Transverse colon (tissue), 4 donors: ENCODE measurements at places on chromosomes 12 and 14.
A peak's percentile ranks its signal among the peaks of the same experiment; 100 is the strongest.

- no peaks in the 10 kb centered on the region for H3K27me3 ChIP-seq
- no peak overlapping the region for H3K4me3 ChIP-seq
- no peaks in the 10 kb centered on the region for H3K4me1 ChIP-seq
- no peak overlapping the region for H3K27ac ChIP-seq
Observed at GRCh38 chr12:121005346-121005815, 10.9 kb downstream of the C12orf43 start.

- no peaks in the 10 kb centered on the region for H3K4me1 ChIP-seq
- no peak overlapping the region for H3K4me3 ChIP-seq
- no peaks in the 10 kb centered on the region for H3K27me3 ChIP-seq
Observed at GRCh38 chr14:79745046-79745445, 466.3 kb downstream of the DIO2 start.

- H3K36me3 ChIP-seq, result no peaks in the 10 kb centered on the region
- peak overlapping the region; percentile 78 for H3K27ac ChIP-seq
- H3K4me1 ChIP-seq, result peaks cover 16% of the 10 kb centered on the region
- H3K4me3 ChIP-seq, result no peak overlapping the region
- peaks cover 34% of the 10 kb centered on the region for H3K27me3 ChIP-seq
Observed at GRCh38 chr14:61320806-61321384, 484 bp upstream of the PRKCH start.

DNA sequence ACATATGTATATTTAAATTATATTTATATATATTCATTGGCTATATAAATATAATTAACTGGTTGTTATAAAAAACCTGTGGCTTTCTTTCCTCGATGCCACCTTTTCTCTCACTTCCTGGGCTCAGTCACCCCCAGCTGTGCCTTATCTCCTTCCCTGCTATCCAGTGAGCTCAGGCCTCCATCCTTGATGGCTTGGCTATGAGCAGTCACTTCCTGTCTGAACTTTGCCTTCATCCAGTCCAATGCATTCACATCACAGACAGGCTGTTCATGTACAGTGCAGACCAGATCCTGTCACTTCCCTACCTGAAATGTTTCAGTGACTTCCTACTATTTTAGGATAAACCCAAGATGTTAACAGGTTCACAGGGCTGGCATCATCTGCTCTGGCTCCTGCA lies 115.3 kb upstream of the PRB2 start:
- H3K36me3 ChIP-seq, result no peaks in the 10 kb centered on the region
- no peaks in the 10 kb centered on the region for H3K27me3 ChIP-seq
- DNase-seq, result no peak

DNA sequence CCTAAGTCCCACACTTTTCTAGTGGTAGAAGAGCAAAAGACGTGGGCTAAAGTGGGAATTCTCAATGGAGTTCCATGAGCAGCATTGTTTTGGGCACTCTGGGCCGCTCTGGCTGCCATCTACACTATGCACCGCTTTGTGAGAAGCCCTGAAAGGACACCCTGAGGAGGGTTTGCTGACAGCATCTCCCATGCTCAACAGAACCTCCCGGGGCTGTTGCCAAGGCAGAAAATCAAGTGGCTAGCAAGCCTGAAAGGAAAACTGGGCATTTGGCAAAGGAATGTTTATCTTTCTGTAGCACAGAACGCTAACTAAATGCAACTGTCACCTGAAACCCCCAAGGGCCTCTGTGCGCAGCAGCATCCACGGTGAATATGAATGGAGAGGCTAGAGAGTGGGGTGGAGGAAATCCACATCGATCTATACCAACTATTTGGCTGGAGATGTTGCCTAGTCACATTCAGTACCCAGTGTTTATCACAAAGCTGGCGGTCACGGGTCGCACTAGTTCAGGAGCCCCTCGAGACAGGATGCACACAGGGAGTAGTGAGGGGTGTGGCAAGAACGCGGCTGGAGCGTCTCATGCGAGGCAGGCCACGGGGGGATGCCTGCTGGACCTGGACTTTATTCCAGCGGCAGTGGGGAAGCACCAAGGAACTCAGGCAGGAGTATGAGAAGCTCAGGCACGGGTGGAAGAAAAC lies 14.2 kb downstream of the APPL2 start:
- no peaks in the 10 kb centered on the region for H3K36me3 ChIP-seq
- peaks cover 37% of the 10 kb centered on the region for H3K4me1 ChIP-seq

- no peak overlapping the region for H3K4me3 ChIP-seq
- H3K4me1 ChIP-seq, result peaks cover 33% of the 10 kb centered on the region
- no peak overlapping the region for H3K27ac ChIP-seq
- DNase-seq, result no peak
- H3K27me3 ChIP-seq, result no peaks in the 10 kb centered on the region
Observed at GRCh38 chr12:1719139-1719538, 28.3 kb downstream of the ADIPOR2 start.

- no peak overlapping the region for H3K27ac ChIP-seq
- H3K4me3 ChIP-seq, result no peak overlapping the region
- DNase-seq, result no peak
- no peaks in the 10 kb centered on the region for H3K36me3 ChIP-seq
Observed at GRCh38 chr14:55877942-55878341, 240.3 kb upstream of the PELI2 start.

- no peaks in the 10 kb centered on the region for H3K4me1 ChIP-seq
- H3K36me3 ChIP-seq, result no peaks in the 10 kb centered on the region
Observed at GRCh38 chr12:100348657-100349454, 8.0 kb upstream of the SLC17A8 start.

GRCh38 chr12:106315523-106315922 lies 13.0 kb downstream of the TCP11L2 start:
- no peaks in the 10 kb centered on the region for H3K36me3 ChIP-seq
- H3K27ac ChIP-seq, result no peak overlapping the region
- H3K4me1 ChIP-seq, result peaks cover 7% of the 10 kb centered on the region

DNA sequence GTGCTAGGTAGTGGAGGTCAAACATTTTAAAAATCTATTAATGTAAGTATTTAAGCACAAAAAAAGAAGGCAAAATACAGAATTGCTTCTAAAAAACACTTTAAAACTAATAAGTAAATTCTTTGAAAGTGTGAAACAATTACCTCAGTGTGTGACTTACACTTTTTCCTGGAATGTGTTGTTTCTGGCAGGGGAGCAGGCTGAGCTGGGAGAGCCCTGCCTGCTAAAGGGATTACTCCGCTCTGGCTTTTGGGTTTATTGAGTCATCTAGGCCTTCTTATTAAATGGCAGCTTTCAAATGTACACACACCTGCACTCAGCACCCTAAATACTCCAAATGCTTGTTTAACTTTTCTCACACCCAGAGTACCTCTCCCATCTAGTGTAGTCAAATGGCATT lies 279.8 kb downstream of the AKAP6 start:
- H3K4me3 ChIP-seq, result no peak overlapping the region
- H3K36me3 ChIP-seq, result no peaks in the 10 kb centered on the region
- H3K27ac ChIP-seq, result no peak overlapping the region

DNA sequence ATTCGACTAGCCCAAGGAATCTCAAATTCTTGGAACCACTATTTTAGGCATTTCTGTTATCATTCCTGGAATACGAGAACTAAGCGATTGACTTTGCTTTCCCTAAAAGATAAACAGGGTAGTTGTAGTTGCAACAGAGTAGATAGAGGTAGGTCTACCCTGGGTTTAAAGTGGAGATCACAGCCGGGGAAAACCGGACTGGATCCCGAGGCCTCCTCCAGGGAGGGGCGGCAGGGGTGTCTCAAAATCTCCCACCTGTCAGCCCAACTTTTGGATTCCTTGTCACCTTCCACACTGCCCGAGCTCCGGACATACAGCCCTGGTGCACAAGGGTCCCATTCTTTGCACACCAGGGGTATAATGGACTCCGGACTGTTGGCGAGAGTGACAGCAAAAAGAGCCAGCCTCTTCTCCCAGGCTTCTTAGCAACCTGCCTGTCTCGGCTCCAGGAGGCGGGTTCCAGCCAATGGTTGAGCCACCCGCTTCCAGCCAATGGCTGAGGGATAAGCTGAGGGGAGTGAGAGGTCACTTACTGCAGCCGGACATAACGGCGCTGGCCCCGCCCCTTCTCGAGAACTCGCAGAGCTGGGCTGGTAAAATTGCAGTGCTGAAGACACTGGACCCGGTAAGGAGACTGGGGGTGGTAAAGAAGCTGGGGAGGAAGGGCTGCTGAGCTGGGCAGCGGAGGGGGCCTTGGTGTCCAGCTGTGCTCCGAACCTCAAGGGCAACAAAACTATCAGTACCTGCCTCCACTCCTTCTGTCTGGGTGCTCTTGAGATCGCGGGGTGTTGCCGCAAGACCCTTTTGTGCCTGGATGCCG lies at the start of gene SUOX:
TSS of gene SUOX (plus strand) at position 562 of the 820 bp plus-strand sequence. CDS start 4,946 bp downstream, outside the sequence.
- H3K27ac ChIP-seq, result peak within 1 kb of the TSS; percentile 92
- no peaks in the 10 kb centered on the region for H3K27me3 ChIP-seq
- peaks cover 25% of the 10 kb centered on the region for H3K36me3 ChIP-seq
- peak; percentile 97 for DNase-seq
- H3K4me1 ChIP-seq, result peaks cover 20% of the 10 kb centered on the region
- H3K4me3 ChIP-seq, result peak within 1 kb of the TSS; percentile 67

DNA sequence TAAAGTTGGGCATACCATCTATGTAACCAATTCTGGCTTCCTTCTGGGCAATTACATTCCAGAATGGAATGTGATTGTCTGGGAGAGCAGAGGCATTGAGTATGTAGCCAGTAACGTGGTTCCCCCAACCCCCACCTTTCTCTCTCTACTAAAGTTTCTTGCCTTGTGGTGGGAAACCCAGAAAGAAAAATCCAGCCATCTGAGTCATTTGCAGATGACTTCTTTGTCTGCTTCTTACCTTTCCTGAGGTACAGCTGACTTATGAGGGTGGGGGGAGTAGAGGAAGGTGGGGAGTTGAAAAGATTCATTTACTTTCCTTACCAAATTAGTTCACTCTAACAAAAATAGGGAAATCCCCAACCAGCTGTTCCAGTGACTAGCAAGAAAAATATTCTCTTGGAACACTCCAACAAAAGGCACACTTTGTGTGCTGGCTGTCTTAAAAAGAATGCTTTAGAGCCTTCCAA lies 112.1 kb upstream of the FRMD6 start:
- H3K4me1 ChIP-seq, result no peaks in the 10 kb centered on the region
- no peak overlapping the region for H3K27ac ChIP-seq
- no peak overlapping the region for H3K4me3 ChIP-seq
- DNase-seq, result no peak

- no peak for DNase-seq
- peak overlapping the region; percentile 25 for H3K27ac ChIP-seq
- no peaks in the 10 kb centered on the region for H3K36me3 ChIP-seq
- no peaks in the 10 kb centered on the region for H3K4me1 ChIP-seq
Observed at GRCh38 chr12:7542813-7543212, 39.2 kb upstream of the CD163 start.

- H3K36me3 ChIP-seq, result no peaks in the 10 kb centered on the region
- H3K4me1 ChIP-seq, result no peaks in the 10 kb centered on the region
- H3K27ac ChIP-seq, result no peak overlapping the region
- H3K4me3 ChIP-seq, result no peak overlapping the region
- no peak for DNase-seq
Observed at GRCh38 chr12:92088805-92089204, 56.8 kb downstream of the BTG1 start.

GRCh38 chr12:120884644-120885043 lies 19.5 kb downstream of the SPPL3 start:
- H3K4me1 ChIP-seq, result peaks cover 7% of the 10 kb centered on the region
- DNase-seq, result no peak
- H3K27me3 ChIP-seq, result no peaks in the 10 kb centered on the region
- no peak overlapping the region for H3K27ac ChIP-seq
- H3K36me3 ChIP-seq, result no peaks in the 10 kb centered on the region

- DNase-seq, result no peak
- H3K27ac ChIP-seq, result peak overlapping the region; percentile 68
- H3K4me1 ChIP-seq, result peaks cover 57% of the 10 kb centered on the region
- no peaks in the 10 kb centered on the region for H3K36me3 ChIP-seq
- H3K27me3 ChIP-seq, result no peaks in the 10 kb centered on the region
- no peak overlapping the region for H3K4me3 ChIP-seq
Observed at GRCh38 chr14:101877766-101878165, 86.6 kb upstream of the DYNC1H1 start.

DNA sequence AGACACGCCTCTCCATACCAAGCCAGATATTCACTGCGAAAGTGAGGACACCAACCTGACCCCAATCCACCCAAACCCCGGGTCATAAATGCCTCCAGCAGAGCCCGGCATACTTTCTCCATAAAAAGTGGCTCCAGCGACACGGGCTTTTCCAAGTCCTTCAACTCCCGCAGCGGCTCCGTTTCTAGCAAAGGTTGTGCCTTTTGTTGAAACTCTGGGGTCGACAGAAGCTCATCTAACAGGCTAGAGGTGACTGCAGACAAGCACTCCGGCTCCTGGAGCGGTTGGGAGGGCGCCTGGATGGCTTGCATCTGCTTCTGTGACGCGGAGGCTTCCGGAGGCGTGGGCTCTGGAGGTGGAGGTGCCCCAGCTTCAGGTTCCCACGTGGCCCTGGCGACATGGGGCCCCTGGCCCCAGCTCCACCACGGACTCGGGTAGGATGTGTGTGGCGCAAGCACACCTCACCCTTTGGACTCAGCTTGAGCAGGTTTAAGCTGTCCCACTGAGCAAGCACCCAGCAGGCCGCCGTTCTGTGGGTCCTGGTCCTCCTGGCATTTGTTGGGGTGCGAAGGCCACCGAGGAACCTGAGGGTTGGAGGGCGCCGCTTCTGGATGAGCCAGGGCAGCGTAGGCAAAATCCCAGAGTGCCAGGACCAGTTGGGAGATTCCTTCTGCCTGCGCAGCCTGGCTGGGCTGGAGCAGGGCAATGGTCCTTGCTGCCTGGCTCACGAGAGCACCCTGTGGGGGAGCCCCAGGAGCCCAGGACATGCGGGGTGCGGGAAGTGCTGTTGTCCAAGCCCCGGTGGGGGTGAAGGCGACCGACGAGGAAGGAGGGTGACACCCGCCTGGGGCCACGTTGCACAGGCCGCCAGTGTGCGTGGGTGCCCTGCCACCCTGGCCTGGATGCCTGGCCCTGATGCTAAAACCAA lies 186.3 kb downstream of the ALG10 start:
- no peak overlapping the region for H3K4me3 ChIP-seq
- H3K27ac ChIP-seq, result no peak overlapping the region
- DNase-seq, result no peak
- no peaks in the 10 kb centered on the region for H3K4me1 ChIP-seq
- no peaks in the 10 kb centered on the region for H3K27me3 ChIP-seq
- H3K36me3 ChIP-seq, result no peaks in the 10 kb centered on the region
